ENCODE measurements at places on chromosomes 1 and 21.

DNA sequence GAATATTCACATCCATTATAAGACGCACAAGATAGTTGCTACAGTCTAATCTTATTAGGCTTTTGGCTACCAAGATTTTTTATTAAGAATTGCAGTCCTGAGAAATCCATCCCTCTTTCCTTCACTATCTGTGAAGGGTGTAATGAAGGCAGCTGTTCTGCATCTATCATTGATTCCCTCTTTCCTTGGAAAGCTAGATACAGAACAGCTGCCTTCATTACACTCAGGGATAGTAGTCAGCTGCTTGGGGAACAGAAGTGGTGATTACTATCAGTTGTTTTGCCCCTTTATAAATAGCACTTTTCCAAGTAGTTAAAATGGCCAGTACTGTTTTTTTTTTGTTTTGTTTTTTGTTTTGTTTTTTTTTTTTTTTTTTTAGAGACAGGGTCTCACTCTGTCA is 70.2 kb downstream of the IARS2 start:
- DNase-seq: no peak

DNA sequence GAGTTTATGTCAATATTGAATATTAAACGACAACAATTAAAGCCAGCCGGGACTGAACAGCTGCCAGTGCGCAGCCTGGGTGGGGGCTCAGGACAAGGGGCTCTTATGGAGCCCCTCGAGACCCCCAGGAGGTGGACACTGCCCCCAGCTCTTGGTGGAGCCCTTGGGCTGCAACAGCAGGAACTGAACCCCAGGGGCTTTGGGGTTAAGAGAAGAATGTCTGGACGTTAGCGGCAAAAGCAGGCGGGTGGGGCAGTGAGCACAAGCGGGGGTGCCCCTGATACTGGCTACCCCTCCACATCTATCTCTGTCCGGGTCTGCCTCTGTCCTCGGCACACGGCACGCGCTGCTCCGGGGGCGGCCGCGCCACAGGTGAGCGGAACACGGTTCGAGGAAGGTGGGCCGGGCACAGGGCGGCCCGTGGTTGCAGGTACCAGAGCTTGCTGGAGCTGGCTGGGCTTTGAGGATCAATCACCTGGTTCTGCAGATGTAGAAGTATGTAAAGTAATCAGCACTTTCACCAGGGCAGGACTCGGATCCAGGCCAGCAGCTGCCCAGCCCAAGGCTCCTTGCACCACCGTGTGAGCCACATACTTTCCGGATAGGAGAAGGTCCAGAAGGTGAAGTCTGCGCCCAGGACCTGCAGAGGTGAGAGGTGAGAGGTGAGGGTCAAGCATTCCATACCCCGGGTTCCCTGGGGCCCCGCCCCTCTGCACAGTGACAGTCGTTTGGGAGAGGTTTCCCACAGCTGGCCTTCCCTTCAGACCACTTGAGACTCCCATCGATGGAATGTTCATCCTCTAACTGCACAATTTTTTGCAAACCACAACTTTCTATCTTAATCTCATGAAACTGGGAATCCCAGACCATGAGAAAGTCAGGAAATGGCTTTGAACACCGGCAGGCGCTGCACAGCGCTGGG is 12.4 kb upstream of the POFUT2 start:
- DNase-seq: peak; percentile 35

DNA sequence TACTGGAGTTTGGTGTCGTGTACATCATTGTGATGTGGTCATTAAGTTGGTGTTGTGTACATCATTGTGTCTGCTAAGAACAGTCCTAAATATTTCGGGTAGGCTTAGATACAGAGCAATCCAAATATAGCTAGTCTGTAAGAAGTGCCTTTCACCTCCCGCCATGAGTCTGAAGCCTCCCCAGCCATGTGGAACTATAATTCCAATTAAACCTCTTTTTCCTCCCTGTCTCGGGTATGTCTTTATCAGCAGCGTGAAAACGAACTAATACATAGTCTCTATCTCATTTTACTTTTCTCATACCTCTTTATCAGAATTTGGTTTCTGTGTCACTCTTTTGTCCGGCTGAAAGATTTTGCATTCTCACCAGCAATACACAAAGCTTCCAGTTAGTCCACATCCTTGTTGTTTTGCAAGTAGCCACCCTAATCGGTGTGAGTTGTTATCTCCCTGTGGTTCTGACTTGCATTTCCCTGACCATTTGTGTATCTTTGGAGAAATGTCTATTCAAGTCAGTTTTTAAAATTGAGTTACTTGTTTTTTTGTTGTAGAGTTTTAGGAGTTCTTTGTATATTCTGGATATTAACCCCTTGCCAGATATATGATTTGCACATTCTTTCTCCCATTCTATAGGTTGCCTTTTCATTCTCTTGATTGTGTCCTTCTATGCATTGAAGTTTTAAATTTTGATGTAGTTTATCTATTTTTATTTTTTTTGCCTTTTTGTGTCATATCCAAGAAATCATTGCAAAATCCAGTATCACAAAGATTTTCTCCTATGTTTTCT is 56.5 kb downstream of the FNBP1L start:
- DNase-seq: no peak

- no peak for DNase-seq
Measured at GRCh38 chr1:76477156-76477555, 390.1 kb upstream of the ST6GALNAC5 start.

GRCh38 chr1:69611316-69611715 is 43.6 kb downstream of the LRRC7 start:
- no peak for DNase-seq

GRCh38 chr1:119288751-119289150 is 79.8 kb upstream of the HAO2 start:
- no peak for DNase-seq

- DNase-seq: no peak
Measured at GRCh38 chr1:219210067-219210466, 36.4 kb downstream of the LYPLAL1 start.

DNA sequence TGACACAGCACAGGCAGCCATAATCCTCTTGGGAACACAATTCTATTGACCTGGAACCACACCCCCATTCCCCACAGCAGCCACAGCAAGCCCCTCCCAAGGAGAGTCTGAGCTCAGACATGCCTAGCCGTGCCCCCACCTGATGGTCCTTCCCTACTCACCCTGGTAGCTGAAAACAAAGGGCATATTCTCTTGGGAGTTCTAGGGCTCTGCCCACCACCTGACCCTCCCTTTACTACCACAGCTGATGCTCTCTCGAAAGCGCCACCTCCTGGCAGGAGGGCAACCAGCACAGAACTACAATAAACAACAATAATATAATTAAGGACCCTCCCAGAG is 184.8 kb upstream of the COA6 start:
- DNase-seq: no peak

DNA sequence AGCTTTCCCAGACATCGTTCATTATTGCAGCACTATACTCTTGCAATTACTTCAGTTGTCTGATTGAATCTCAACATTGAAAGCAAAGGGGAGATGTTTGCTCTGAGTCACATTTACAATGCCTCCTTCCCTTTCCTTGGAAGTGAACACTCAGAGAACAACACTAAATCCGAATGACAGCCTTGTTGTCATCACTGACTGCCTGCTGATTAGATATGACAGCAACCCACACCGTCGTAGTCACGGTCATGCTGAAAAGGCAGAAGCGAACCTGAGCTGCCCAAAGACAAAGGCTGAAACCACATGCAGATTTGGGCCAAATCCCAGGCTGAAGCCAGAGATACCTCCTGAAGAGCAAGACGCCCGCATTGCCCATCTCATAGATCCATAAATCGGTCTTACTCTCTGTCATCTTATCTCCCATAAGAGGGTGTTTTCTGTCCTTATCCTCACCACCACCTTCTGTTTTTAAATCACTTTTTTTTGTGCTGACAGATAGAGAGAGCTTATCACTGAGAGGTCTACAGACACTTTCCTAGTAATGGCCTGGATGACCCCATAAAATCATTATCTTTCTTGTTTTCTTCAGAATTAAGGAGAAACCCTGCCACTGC is 47.5 kb downstream of the TMCO4 start:
- no peak for DNase-seq

- no peak for DNase-seq
Measured at GRCh38 chr1:217861658-217862057, 230.5 kb downstream of the SPATA17 start.

DNA sequence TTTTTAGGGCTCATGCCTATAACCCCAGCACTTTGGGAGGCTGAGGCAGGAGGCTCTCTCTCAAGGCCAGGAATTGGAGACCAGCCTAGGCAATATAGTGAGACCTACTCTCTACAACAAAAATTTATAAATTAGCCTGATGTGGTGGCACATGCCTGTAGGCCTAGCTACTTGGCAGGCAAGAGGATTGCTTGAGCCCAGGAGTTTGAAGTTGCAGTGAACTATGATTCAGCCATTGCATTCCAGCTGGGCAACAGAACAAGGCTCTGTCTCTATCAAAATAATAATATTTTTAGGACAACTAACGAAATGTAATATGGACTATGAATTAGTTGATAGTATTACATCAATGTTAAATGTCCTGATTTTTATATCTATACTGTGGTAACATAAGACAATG is 68.8 kb upstream of the ARID1A start:
- DNase-seq: no peak

DNA sequence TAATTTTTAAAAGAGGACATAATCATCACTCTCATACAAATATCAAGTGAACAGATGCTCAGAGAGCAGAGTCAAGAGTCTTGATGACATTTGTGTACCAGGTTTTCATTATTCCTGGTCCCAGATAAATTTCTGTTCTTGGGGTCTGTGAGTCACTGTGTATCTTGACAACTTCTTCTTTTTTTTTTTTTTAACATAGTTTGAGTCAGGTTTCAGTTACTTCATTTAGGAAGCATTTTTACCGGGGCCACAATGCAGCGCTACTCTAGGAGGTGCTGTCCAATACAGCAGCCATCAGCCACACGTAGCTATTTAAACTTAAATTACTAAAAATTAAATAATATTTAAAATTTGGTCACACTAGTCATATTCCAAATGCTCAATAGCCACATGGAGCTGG is 188.1 kb upstream of the SAMSN1 start:
- no peak for DNase-seq

- DNase-seq: no peak
Measured at GRCh38 chr1:198660341-198661261, 21.8 kb downstream of the PTPRC start.

GRCh38 chr1:37647281-37647680 is 12.6 kb upstream of the RSPO1 start:
- DNase-seq: no peak

DNA sequence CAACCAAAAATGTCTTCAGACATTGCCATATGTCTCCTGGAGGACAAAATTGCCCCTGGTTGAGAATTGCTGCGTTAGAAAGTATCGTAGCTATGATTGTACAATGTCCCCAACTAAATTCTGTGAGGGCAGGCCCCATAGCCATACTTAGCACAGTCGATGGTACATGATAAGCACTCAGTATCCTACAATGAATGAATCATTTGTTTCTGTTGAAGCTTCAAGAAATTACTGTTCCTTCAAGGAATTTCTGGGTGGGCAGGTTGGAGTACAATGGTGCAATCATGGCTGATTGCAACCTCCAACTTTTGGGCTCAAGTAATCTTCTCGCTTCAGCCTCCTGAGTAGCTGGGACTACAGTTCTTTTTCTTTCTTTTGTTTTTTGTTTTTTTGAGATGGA is 4.7 kb downstream of the CAP1 start:
- no peak for DNase-seq

- DNase-seq: no peak
Measured at GRCh38 chr1:183882335-183883167, 77.6 kb downstream of the RGL1 start.

- no peak for DNase-seq
Measured at GRCh38 chr1:3163356-3163755, 94.4 kb downstream of the PRDM16 start.

- no peak for DNase-seq
Measured at GRCh38 chr1:76542359-76542758, 324.9 kb upstream of the ST6GALNAC5 start.

- DNase-seq: no peak
Measured at GRCh38 chr1:46274225-46275029, 26.9 kb downstream of the RAD54L start.

GRCh38 chr1:50853325-50853724 is 106.7 kb downstream of the FAF1 start:
- DNase-seq: no peak

DNA sequence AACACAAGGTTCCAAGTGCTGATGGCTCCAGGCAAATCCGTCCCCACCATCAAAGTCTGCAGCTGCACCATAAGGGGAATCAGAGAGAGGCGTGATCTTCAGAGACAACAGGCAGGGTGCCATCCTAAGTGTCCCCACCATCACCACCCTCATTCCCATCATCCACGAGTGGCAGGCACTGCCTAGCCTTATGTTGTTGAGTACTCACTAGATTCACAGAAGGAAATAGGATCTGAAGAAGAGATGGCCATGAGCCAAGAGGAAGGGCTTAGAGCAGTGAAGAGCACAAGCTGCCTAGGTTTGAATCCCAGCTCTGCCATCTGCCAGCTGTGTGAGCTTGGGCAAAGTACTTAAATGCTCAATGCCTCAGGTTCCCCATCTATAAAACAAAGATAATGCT is 207.3 kb upstream of the CSF3R start:
- DNase-seq: no peak

DNA sequence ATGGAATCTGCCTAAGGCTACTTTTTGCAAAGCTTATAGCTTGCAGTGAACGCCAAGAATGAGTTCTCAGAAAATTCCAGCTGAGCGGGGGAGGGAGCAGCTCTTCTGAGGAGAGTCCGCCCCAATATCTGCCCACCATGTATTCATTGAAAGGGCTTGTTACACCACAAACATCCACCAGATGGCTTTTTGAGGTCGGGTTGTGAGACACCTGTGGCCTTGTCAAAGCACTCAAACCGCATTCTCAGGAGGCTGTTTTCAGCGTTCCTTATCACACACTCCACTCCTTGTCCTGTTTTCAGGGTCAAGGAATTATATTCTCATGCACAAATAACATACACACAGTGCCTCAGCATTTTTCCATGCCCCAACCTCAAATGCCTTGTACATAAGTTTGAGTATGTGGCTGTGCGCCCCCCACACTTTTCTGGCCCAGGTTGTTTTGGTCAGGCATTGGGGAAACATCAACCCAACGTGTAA is 3.9 kb upstream of the C4BPB start:
- DNase-seq: peak; percentile 54

GRCh38 chr1:67336157-67336556 is 28.5 kb downstream of the IL12RB2 start:
- DNase-seq: no peak

- no peak for DNase-seq
Measured at GRCh38 chr1:247104965-247105364, 809 bp upstream of the ZNF669 start.

All from SJSA1 (cell line).